ENCODE measurements at places on chromosomes 1 and 21. TPM values are rescaled to one million over a fixed set of nuclear protein-coding genes. Genes with fewer than 3 reads are reported as not detected.
A peak's percentile ranks its signal among the peaks of the same experiment; 100 is the strongest.

DNA sequence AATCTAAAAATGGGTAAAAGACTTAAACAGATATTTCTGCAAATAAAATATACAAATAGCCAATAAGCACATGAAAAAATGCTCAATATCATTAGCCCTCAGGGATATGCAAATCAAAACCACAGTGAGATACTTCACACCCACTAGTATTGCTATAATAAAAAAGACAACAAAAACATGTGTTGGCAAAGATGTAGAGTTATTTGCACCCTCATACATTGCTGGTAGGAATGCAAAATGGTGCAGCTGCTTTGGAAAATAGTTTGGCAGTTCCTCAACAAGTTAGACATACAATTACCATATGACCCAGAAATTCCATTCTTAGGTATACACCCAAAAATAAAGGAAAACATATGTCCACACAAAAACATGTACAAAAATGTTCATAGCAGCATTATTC is 30.2 kb downstream of the ZZZ3 start:
- no peak for DNase-seq

- no peak for DNase-seq
Observed at GRCh38 chr1:36506276-36506920, 23.7 kb upstream of the CSF3R start.

DNA sequence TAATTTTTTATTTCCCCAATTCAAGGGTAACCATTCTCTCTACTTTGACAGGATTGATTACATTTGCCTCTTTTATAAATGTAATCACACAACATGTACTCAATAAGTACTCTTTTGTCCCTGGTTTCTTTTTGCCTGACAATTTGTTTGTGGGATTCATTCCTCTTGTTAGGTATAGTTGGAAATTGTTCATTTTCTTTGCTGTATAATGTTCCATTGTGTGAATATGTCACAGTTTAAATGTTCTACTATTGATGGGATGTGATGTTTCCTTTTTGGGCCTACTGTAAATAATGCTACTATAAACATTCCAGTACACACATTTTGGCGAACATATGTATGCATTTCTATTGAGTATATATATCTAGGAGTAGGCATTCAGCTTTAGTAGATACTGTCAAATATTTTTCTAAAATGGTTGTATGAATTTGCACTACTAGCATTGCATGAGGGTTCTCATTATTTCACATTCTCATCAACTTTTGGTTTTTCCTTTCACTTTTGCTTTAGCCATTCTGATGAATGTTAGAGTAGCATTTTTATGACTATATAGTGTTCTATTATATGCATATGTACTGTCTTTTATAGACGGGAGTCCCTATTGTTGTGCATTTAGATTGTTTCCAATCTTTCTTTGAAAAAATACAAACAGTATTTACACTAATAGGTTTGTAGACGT is 35.0 kb upstream of the PRKACB start:
- no peak for DNase-seq

DNA sequence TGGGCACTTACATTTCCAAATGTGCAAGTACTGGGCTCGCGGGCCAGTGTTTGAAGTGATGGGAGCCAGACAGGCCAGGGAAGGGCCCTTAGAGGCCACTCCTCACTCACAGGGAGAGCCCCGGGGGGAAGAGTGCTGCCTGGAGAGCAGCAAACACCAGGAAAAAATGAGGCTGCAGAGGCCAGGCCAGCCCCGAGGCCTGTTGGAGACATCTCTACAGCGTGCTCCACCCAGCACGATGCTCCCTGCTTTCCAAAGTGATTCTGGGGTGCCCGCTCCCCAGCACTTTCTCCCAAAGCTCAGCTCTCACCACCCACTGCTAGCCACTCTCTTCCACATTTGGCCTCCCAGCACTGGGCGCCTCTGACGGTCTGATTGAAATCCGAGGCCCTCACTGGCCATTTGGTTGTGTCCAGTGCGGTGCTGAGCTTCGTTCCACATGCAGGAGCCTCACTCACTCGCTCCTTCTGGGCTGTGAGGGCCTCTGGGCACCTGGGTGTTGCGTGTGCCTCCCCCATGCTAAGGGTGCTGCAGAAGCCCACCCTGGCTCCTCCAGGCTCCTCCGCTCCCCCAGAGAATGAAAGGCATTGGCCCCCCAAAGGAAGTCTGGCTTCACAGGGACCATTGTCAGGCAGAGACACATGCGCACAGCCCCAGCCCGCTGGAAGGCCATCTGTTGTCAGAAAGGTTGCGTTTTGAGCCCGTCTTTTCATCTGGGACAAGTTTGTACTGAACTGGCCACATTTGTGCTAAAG is 385.4 kb upstream of the VAMP3 start:
- no peak for DNase-seq

DNA sequence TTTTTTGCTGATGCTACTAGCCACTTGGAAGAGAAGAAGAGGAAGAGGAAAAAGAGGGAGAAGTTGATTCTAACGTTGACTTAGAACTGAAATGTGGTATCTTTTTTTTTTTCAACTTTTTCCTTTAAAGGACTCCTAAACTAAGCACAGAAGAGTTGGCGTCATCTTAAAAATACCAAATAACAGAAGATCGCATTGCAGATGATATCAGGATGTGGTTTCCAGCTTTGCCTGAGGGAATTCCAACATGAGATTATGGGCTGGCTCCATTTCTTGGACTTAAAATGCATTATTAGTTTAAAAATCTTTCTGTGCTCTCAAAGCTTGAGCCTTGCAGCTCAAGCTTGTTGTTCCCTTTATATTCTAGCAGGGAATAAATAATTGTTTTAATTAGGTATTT is 29.8 kb downstream of the WDR3 start:
- no peak for DNase-seq

DNA sequence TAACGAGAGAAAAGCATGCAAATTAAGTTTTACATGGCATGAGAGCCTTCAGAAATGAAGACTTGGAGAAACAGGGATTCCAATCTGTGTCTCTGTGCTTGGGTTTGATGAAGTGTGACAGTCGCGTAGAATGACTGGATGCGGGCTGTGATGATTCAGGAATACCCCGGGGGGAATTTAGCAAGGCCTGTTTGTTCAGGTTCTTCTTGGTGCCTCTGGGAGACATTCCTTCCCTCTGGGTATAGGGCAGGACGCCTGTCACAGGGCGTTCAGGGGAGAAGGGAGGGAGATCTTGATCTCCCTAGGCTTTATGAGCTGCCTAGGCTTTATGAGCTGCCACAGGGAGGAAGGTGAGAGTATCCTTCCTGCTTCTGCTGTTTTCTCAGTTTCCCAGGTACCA is 36.6 kb downstream of the DOP1B start:
- DNase-seq, result peak; percentile 36

DNA sequence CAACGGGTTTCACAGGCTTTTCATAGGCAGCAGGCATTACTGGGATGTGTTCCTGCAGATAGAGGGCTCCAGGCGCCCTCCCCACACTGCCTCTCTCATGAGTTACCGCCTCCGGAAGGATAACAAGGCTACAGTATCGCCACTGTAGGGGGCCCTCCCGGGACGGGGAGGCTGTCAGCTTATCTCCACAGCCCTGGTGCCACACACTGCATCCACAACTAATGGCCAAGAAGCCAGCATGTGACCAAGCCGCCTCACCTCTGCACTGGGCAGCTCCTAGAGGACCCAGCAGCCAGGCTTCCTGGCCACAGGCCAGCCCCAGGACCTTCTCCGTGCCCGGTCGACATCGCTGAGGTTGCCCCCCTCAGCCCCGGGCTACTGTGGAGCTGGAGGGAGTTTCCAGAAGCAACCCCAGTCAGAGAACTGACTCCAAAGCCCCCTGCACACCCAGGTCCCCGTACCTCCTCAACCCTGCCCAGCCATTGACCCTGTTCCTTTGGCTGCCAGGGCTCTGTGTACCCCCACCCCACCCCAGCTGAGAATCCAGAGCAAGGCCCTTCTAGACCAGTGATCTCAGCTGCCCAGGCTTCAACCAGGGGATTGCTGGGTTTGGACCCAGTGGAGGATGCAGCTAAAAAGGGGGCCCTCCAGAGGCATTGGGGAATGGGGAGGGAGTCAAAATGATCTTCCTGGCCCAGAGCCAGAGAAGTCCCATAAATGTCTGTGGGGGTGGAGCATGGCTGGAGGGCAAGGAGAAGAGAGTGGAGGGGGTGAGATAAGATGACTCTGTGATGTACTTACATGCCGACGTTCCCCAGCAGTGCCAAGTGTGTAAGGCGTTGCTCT is 45.0 kb downstream of the NEK2 start:
- no peak for DNase-seq

The CFHR2 gene
- total RNA-seq, result not detected

GRCh38 chr1:213296558-213296957 is 245.5 kb downstream of the RPS6KC1 start:
- DNase-seq, result no peak

DNA sequence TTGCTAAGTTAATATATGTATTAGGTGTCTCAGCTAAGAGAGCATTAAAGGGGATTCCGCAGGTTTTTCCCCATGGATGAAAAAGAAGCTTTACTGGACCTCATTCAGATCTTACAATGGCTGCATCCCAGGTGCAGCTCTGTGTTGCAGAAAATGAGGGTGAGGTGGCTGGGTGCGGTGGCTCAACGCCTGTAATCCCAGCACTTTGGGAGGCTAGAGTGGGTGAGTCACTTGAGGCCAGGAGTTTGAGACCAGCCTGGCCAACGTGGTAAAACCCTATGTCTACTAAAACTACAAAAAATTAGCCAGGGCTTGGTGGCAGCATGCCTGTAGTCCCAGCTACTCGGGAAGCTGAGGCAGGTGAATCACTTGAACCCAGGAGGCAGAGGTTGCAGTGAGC is 58.5 kb upstream of the MORC3 start:
- no peak for DNase-seq

GRCh38 chr1:246187834-246188372 is 319.2 kb downstream of the SMYD3 start:
- DNase-seq, result no peak

The RAP1GAP gene
- 36.1 TPM for total RNA-seq

DNA sequence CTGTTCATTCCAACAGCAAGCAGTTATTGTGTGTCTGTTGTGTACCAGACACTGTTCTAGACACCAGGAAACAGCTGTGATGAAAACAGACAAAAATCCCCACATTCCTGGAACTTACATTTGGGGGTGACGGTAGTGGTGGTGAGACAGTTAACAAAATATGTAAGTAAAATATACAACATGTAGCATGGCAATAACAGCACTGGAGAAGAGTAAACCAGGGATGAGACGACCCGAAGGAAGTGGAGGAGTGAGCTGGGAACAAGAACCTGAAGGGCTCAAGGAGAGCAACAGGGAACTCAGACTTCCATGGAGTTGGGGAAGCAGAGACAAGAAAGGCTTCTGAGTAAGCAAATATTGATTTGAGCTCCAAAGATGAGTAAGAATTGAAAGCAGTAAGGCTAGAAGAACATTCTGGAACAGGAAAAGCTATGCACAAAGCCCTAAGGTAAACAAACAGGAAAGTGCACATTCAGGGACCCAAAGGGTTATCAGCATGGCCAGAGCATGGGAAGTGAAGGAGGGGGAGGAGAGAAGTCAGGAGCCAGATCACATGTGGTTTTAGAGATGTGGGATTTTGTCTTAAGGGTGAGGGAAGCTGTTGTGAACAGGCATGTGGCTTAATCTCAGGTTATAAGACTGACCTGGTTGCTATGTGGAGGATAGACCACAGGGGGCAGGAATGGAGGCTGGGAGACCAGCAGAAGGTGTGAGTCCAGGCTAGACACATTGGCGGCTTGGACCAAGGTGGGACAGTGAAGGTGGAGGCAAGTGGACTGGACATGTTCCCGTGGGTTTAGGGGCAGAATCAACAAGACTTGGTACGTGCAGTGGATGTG is 7.3 kb downstream of the CSF1 start:
- no peak for DNase-seq

- no peak for DNase-seq
Observed at GRCh38 chr1:244653439-244654107, 647 bp downstream of the DESI2 start.

The SMPDL3B gene
- 2.0 TPM for total RNA-seq

DNA sequence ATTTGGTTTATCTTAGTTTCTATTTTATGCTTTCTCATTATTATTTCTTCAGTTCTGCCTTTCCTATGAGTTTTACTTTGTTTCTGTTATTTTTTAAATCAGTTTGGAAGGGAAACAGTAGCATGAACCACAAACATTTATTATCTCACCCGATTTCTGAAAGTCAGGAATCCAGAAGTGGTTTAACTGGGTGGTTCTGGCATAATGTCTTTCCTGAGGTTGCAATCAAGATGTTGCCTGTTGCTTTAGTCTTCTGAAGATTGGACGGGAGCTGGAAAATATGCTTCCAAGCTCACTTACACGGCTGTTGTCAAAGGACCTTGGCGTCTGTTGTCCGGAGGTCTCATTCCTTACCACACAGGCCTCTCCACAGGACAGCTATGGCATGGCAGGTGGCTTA is 50.4 kb downstream of the SNRPE start:
- DNase-seq, result no peak

The GSTM1 gene
- not detected for total RNA-seq

GRCh38 chr1:231515748-231516147 is 12.7 kb upstream of the TSNAX start:
- no peak for DNase-seq

- no peak for DNase-seq
Observed at GRCh38 chr1:20626098-20626427, 7.2 kb upstream of the PINK1 start.

The DYNLT5 gene
- total RNA-seq, result 1.2 TPM

The SIPA1L2 gene
- 8.1 TPM for total RNA-seq

GRCh38 chr1:147738739-147739476 is 21.5 kb downstream of the GJA5 start:
- no peak for DNase-seq

The COL24A1 gene
- total RNA-seq, result 0.28 TPM

The KRTAP8-1 gene
- total RNA-seq, result 2.7 TPM

- DNase-seq, result peak; percentile 68
Observed at GRCh38 chr1:165364568-165365133, 8.1 kb upstream of the LMX1A start.

DNA sequence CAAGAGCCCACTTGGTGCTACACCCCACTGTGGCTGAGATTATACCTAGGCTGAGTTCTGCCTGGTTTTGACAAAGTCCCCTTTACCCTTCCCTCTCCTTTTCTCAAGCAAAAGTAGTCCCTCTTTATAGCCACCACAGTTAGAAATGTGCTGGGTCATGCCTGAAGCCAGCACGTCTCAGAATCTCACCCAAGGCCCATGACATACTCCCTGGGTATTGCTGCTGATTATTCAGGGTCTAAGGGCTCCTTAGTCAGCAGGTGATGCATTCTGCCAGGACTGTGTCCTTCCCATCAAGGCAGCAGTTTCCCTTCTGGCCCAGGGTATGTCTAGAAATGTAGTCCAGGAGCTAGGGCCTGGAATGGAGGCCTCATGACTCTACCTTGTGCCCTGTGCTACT is 67.3 kb upstream of the COX20 start:
- no peak for DNase-seq

All from prostate gland (tissue), 2 donors.